ENCODE measurements at places on chromosomes 5 and 9.
A peak's percentile ranks its signal among the peaks of the same experiment; 100 is the strongest.

GRCh38 chr5:39340506-39340905, 23.8 kb downstream of the C9 start:
- peaks cover 25% of the 10 kb centered on the region for H3K27me3 ChIP-seq
- DNase-seq, result no peak
- H3K4me1 ChIP-seq, result peaks cover 10% of the 10 kb centered on the region
- H3K27ac ChIP-seq, result no peak overlapping the region
- peaks cover 3% of the 10 kb centered on the region for H3K36me3 ChIP-seq

- peaks cover 8% of the 10 kb centered on the region for H3K4me1 ChIP-seq
- no peak overlapping the region for H3K4me3 ChIP-seq
- H3K27me3 ChIP-seq, result no peaks in the 10 kb centered on the region
- DNase-seq, result no peak
These were observed 31.5 kb downstream of the GAPVD1 start for GRCh38 chr9:125293134-125293533.

DNA sequence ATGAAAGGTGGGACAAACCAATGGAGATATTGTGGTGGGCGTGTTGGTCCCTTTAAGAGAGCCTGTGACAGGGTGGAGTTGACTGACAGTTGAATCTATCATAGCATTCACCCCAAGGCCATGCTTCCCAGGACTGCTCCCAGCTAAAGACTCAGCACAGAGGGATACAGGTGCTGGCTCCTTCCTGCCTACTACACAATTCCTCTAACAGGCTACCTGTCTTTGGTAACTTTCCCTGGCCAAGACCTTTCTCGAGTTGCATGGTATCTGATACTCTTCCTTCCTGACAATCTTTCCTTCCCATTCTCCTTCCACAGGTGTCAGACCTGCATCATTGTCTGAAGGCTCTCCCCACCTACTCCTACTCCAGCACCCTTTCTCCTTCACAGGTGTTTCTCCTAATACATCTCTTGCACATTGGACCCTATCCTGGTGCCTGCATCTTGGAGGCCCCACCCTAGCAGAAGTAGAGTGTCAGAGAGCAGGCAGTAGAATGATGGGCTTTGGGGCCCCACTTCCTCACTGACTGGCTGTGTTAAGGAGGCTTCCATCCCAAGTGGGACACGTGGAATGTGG, 120.7 kb upstream of the ALDH1B1 start:
- H3K36me3 ChIP-seq, result no peaks in the 10 kb centered on the region
- H3K27ac ChIP-seq, result no peak overlapping the region
- H3K27me3 ChIP-seq, result peaks cover 11% of the 10 kb centered on the region

GRCh38 chr9:33517373-33517772, 6.7 kb upstream of the ANKRD18B start:
- H3K27me3 ChIP-seq, result peaks cover 21% of the 10 kb centered on the region
- no peak for DNase-seq
- H3K4me3 ChIP-seq, result no peak overlapping the region
- no peaks in the 10 kb centered on the region for H3K4me1 ChIP-seq
- H3K36me3 ChIP-seq, result no peaks in the 10 kb centered on the region

DNA sequence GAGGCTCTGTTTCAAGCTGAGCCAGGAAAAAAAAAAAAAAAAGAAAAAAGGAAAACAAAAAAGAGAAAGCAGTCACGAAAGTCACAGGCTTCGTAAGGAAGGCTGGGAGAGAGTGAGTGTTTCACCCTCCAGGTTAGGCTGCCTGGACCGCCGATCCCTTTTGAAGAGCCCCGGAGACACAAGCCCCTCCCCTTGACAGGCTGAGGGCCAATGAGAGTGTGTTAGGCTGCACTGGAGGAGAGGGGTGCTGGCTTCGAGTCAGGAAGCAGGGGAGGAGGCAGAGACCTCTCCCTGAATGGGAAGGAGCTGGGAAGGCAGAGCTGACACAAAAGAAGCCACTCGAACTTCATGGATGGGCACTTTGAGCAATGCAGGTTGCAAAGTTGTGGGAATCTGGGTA, at the start of gene NMUR2:
NMUR2 (minus strand) TSS at position 135 of the 400 bp plus-strand sequence. CDS start 166 bp downstream, outside the sequence.
- no peak for DNase-seq
- H3K27ac ChIP-seq, result no peak within 1 kb of the TSS
- no peaks in the 10 kb centered on the region for H3K4me1 ChIP-seq

- H3K4me1 ChIP-seq, result peaks cover 68% of the 10 kb centered on the region
- H3K27ac ChIP-seq, result peak overlapping the region; percentile 98
- no peaks in the 10 kb centered on the region for H3K27me3 ChIP-seq
- no peak for DNase-seq
- peaks cover 14% of the 10 kb centered on the region for H3K36me3 ChIP-seq
These were observed 10.9 kb downstream of the SMIM3 start for GRCh38 chr5:150789450-150789849.

DNA sequence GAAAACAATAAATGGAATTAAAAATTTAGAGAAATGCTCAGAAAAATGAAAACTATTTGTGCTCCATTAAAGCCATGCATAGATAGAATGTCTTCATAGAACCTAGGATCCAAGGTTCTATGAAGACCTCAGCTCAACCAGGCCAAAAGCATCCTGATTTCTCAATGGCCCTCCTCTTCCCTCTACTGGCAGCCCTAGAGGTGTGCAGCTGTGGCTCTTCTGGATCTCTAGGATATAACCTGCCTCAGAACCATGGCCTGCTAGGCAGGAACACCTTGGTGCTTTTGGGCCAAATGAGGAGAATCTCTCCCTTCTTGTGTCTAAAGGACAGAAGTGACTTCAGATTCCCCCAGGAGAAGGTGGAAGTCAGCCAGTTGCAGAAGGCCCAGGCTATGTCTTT, 15.1 kb downstream of the IFNA1 start:
- no peaks in the 10 kb centered on the region for H3K4me1 ChIP-seq
- peak; percentile 17 for DNase-seq
- H3K4me3 ChIP-seq, result no peak overlapping the region
- H3K36me3 ChIP-seq, result no peaks in the 10 kb centered on the region

GRCh38 chr5:54443270-54443669, 12.2 kb upstream of the HSPB3 start:
- DNase-seq, result no peak
- H3K4me3 ChIP-seq, result no peak overlapping the region
- H3K36me3 ChIP-seq, result no peaks in the 10 kb centered on the region
- no peak overlapping the region for H3K27ac ChIP-seq
- no peaks in the 10 kb centered on the region for H3K27me3 ChIP-seq

DNA sequence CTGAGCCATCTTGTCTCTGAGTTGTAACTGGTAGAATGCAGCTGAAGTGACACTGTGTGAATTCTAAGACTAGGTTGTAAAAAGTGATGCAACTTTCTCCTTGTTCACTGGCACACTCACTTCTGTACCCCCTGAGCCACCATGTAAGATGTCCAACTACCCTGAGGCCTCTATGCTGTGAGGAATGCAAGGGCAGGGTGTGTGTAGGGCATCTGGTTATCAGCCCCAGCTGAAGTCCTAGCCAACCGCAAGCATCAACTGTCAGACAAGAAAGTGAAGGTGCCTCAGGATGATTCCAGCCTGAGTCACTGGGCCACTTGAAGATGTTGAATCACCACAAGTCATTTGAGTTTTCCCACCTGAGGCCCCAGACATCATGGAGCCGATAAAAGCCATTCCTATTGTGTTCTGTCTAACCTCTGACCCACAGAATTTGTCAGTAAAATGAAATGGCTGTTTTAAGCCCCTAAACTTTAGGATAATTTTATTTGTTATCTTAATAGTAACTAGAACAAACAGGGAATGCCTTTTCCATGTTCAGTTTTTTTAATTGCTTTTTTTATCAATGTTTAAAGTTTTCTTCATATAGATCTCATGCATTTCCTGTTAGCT, 18.7 kb upstream of the RHOBTB3 start:
- peaks cover 7% of the 10 kb centered on the region for H3K27me3 ChIP-seq
- H3K4me1 ChIP-seq, result peaks cover 22% of the 10 kb centered on the region
- H3K27ac ChIP-seq, result no peak overlapping the region
- DNase-seq, result peak; percentile 62
- no peaks in the 10 kb centered on the region for H3K36me3 ChIP-seq

Measured in activated T-cell treated with anti-CD3 and anti-CD28 coated beads, Interleukin-2, amount 50 U/mL, for 72 hours (primary cell).